Fibroblast of skin of left quadriceps (primary cell): ENCODE measurements at places on chromosomes 6 and 20.

DNA sequence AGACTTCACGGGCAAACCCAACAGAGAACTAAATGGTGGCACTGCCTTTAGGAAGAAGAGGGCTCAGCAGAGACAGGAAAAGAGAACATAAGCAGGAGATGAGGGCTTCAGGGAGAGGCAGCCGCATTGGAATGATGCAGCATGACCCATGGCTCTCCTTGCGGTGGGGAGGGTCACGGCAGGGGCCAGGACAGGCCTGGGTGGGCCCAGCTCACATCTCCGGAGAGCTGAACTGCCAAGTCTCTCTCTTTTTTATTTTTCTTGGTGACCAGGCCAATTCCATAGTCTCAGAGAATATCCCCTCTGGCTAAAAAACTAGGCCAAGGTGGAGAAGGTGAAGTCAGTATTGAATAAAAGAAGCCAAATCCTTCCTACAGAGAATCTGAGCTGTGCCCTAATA, 77.5 kb upstream of the TRAF3IP2 start:
- DNase-seq: no peak

DNA sequence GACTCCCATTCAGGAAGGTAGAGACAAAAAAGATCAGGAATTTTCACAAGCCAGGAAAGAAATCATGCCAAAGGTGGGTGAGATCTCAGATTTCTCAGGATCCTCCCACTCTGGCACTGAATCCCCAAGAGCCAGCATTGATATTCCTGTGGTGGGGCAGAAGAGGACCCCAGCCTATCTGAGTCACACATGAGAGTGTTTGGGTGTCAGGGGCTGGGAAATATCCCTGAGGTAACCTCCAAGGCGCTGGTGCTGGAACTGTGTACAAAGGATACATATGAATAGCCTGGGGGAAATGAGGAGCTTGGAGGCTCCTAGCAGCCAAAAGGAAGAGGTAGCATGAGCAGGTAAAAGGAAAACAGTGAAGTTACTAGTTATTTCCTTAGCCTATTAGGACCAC, 369.4 kb downstream of the BTBD9 start:
- DNase-seq: no peak

DNA sequence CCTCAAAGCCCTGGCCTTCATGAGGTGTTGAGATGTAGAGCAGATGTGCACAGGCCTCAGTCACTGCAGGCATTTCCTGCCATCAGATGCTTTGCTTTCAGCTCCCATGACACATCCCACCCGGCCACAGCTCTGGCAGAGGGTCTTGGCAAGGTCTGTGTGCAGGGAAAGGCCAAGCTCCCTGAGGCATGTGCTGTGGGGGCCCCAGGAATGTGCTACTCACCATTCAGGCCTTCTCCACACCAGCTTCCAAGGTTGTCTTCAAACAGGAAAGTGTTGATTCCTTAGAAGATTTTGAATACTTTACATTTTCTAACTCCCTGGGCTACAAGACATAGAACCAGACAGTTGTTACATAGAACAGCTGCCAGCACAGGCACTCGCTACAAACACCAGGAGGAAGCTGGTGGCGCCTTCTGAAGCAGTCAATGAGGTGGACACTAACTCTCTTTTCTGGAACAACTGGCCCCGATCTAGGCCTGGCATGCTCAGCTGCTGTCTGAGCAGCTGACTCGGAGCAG, 27.8 kb downstream of the CASS4 start:
- peak; percentile 99 for DNase-seq

GRCh38 chr6:34218691-34219090, 18.0 kb upstream of the HMGA1 start:
- no peak for DNase-seq

GRCh38 chr20:63465380-63466249, 6.8 kb downstream of the KCNQ2 start:
- no peak for DNase-seq

- no peak for DNase-seq
These were observed 78.9 kb downstream of the CD24 start for GRCh38 chr6:106895703-106896040.

DNA sequence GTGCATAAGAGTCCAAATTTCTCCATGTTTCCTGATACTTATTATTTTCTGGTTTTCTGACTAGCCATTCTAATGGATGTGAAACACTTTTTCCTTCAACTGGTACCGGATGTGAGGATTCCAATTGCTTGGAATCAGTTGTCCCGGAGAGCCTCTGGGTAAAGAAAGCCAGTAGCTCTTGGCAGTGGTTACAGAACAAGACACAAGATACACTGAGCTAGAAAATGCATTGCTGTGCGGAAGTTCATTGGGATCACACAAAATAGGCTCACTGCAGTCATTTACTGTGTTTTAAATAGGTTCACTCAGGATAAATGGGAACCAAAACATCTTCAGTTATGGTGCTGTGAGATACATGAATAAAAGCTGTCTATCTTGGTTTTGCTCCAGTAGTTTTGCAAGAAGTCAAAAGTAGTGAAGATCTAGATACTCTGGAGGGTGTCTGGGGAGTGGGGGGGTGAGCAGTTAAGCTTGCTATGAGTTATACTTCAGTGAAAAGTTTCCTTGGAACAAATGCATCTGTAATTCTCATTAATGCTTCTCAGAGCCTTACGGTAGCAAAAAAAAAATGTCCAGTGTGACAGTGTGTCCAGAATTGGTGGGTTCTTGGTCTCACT, 54.4 kb upstream of the RNF182 start:
- DNase-seq: no peak

- peak; percentile 31 for DNase-seq
These were observed 127.5 kb upstream of the COL21A1 start for GRCh38 chr6:56374841-56375369.

DNA sequence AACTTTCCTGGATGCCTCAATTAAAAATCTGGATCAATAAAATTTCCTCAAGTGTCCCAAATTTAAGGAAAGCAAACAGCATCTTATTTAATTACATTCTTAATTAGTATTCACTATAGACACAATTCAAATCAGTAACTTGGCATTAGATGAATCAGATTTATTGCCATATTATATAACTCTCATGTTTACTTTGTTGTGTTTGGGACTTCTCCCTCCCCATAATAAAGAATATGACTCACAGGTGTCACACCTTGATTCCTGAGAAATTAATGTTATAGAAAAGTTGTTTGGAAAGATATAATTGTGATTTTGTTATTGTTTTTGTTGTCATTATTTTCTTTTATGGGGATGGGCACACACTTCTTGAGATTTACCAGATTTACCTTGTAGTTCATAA, 18.4 kb downstream of the EYA4 start:
- DNase-seq: no peak

GRCh38 chr6:26388014-26388413, 5.1 kb downstream of the BTN2A2 start:
- DNase-seq: no peak

GRCh38 chr20:58715391-58715800, 22.8 kb downstream of the NPEPL1 start:
- DNase-seq: no peak

GRCh38 chr6:2959909-2960719, 11.3 kb downstream of the SERPINB6 start:
- peak; percentile 53 for DNase-seq

- peak; percentile 65 for DNase-seq
These were observed 21.2 kb downstream of the PTPRK start for GRCh38 chr6:128499079-128499731.

GRCh38 chr6:21780679-21781078, 187.1 kb downstream of the SOX4 start:
- no peak for DNase-seq

- DNase-seq: no peak
These were observed 31.7 kb upstream of the CST1 start for GRCh38 chr20:23782366-23782983.

- no peak for DNase-seq
These were observed 12.7 kb upstream of the SMLR1 start for GRCh38 chr6:130814506-130814905.

GRCh38 chr6:69106511-69106910, 471.4 kb downstream of the ADGRB3 start:
- no peak for DNase-seq

- DNase-seq: no peak
These were observed 2.4 kb downstream of the CUL9 start for GRCh38 chr6:43184268-43184985.

DNA sequence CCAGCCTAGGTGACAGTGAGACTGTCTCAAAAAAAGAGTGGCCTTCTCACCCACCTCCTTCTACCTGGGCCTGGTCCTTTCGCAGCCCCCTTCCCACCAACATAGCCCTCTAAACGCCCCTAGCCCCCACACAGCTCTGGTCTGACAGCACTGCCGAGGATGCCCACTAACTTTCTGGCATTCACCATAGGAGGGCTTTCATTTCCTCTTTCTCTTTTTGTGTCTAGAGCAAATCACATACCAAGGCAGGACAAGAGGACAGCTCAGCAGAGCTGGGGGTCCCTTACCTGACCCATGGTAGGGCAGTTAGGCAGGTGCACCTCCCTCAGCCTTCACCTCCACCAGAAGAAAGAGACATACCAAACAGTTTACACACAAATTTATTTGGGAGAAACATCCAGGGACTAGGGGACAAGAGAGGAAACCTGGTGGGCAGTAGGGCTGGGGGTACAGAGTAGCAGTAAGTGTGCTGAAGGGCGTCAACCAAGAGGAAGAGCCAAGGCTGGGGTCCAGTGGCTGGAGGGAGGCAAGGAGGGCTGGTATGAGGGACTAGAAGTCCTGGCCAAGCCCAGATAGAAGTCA, 4.5 kb downstream of the LY6G5C start:
- no peak for DNase-seq

DNA sequence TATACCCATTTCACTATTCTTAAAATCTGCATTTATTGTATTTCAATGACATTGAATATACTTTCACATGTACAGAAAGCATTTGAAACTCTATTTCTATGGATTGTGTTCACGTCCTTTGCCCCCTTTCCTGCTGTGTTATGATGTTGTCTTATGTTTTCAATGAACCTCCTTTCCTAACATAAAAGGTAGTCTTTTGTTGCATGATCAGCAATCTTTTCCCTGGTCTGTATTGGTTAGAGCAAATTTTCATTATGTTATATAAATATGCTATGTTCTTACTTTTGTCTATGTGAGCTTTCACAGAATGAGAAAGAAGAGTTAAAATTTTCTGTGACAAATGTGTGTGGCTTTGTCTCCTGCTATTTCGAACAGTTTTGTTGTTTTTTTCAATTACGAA, 73.1 kb downstream of the KIF16B start:
- DNase-seq: no peak

- DNase-seq: no peak
These were observed 71.5 kb downstream of the NCR2 start for GRCh38 chr6:41406728-41407489.

DNA sequence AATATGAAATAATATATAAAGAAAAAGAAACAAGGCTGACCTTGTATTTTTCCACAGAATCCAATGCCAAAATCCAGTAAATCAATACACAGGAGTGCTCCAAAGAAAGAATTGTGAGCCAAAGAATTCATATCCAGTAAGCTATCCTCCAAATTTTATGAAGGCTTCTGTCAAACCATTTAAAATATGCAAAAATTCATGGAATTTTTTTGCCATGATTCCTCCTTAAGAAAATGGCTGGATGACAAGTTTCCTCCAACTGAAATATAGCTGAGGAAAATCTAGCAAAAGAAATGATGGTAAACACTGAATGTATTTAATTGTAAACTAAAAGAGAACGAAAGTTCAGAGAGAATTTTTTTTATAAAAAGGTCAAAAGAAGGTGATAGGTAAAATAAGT, 290.3 kb downstream of the UBE3D start:
- peak; percentile 12 for DNase-seq

GRCh38 chr6:146944809-146945208, 259.4 kb upstream of the STXBP5 start:
- DNase-seq: no peak

DNA sequence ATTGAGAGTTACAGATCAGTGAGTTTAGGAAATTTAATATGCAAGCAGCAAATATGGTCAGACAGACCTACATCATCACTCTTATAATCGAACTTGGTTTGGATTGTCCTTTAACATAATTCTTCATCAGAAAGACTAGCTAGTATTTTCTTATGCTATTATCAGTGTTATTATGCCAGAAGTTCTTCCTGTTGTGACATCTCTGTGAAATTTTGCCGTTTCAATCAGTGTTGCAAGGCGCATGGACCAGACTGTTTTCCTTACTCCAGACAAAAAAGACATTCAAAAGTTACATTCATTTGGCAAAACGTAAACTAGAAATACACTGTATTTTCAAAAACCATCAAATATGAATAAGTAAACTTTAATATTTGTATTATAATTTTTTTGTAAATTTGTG, 5.7 kb upstream of the TENT5A start:
- DNase-seq: no peak

DNA sequence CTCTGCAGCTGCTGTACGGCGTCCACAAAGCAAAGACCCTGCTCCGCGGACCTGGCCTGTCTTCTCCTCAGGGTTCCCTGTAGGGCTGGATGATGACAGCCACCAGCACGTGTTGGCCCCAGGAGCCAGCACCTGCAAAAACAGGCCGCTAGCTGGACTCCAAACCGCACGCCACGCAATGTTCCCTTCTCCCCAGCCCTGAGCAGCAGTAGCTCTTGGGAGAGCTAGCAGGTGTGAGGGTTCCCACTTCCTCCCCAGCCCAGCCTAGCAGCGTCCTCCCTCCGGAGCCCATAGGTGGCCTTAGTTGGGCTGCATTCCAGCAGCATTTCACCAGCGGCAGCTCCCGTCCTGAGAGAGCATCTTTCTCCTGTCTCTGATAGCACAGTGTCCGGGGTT, 42.3 kb downstream of the DACT2 start:
- DNase-seq: no peak

DNA sequence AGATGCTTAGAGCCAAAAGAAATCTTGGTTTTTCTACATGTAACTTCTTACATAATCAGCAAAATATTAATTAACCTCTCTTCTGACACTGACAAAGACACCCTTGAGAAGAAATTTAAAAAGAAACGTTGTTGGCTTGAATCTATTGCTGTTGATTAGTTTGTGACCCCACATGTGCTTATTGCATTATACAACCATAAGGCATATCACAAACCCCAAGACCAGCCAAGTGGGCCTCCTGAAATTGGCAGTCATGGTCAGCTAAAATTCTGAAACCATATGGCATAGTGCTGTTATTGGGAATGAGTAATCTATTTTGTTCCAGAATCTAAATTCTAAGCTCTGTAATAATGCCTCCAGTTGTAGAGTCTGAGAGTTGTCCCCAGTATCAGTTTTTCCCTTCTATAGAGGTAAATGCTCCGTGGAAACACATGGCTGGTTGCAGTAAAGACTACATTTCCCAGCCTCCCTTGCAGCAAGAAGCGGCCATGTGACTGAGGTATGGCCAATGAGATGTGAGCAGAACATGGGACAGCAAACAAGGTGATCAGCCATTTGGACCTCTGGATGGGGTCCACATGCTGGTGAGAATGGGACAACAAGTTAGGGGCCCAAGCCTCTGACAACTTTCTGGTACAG, 42.3 kb upstream of the PTPN1 start:
- DNase-seq: no peak
